ENCODE measurements at places on chromosomes 3 and 15. TPM values are rescaled to one million over a fixed set of nuclear protein-coding genes. Genes with fewer than 3 reads are reported as not detected.

The BUB1B gene
- total RNA-seq = 23.8 TPM

The PRKCI gene
- total RNA-seq = 88.2 TPM

The GADL1 gene
- 2.3 TPM for total RNA-seq

The DCUN1D1 gene
- total RNA-seq = 60.4 TPM

The ACOX2 gene
- total RNA-seq = 28.8 TPM

The TTBK2 gene
- 20.5 TPM for total RNA-seq

The RETNLB gene
- total RNA-seq = not detected

The TNNC1 gene
- 68.4 TPM for total RNA-seq

The EFHB gene
- total RNA-seq = not detected

The CYP8B1 gene
- not detected for total RNA-seq

The H1-8 gene
- total RNA-seq = not detected

The HIGD2B gene
- total RNA-seq = not detected

The CCR9 gene
- not detected for total RNA-seq

The PCOLCE2 gene
- total RNA-seq = 58.4 TPM

The ZPLD1 gene
- 0.16 TPM for total RNA-seq

The PROK2 gene
- 0.74 TPM for total RNA-seq

The ILDR1 gene
- total RNA-seq = 1.2 TPM

The ARNT2 gene
- total RNA-seq = 9.7 TPM

The EBLN2 gene
- total RNA-seq = 25.3 TPM

The CPNE9 gene
- not detected for total RNA-seq

The BNC1 gene
- 0.37 TPM for total RNA-seq

The FOXL2NB gene
- total RNA-seq = not detected
